ENCODE measurements at places on chromosomes 6 and 20.

DNA sequence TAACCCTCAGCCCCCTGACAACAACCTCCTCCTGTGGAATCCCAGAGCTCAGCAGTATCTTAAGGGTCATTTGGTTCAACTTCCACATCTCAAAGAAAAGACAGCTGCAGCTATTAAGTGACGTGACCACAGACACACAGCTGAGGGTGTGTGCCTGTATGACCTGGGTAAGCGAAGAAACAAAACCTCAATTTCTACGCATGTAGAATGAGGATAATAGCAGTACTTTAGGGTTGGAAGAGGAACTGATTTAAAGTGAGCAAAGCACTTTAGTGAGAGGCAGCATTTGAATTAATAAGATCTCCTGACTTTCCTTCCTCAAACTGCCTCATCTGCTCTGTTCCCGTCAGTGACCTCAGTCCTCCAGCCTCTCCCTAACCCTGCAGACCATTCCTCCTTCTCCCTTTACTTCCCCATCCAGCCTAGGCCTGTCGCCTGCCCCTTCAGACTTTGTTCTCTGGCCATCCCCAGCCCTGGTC is 6.8 kb upstream of the ARMC2 start:
- DNase-seq = no peak

GRCh38 chr6:29925727-29926412 is 16.5 kb upstream of the HLA-A start:
- DNase-seq = no peak

- DNase-seq = no peak
Measured at GRCh38 chr6:12026833-12027232, 14.7 kb downstream of the HIVEP1 start.

GRCh38 chr20:50304923-50305635 is 114.4 kb downstream of the CEBPB start:
- no peak for DNase-seq

DNA sequence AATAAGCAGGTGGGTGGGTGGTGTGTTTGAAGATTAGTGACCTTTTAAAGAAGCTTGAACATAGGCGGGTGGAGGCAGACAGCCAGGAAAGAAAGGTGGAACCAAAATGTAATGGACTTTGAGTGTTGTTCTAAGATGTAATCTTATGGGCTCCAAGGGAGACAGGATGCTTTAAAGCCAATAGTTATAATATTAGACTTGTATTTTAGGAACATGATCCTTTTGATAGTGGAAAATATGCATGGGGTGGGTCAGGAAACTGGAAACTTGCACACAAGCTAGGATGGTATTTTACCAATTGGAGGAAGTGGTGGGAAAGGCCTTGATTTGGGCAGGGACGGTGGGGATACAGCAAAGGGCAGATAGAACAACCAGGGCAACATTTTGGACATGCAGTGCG is 151.8 kb upstream of the PDE7B start:
- DNase-seq = no peak

DNA sequence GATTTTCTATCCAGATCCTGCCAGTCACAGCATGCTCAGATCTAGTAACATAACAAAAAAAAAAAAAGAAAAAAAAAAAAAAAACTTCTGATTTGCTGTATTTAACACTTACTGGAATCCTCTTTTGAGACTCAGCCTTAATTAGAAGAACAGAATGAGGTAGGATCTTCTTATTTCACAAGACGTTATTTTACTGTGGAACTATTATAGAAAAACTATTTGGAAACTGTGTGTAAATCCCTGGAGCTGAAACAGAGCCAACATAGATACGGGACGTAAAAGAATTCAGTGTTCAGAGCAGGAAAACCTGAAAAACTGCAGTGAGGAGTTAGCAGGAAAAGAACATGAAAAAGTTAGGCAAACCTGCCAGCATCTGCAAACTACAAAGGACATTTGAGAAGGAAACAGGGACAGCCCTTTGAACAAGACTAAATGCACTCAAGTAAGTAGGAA is 3.4 kb upstream of the ZNF217 start:
- no peak for DNase-seq

DNA sequence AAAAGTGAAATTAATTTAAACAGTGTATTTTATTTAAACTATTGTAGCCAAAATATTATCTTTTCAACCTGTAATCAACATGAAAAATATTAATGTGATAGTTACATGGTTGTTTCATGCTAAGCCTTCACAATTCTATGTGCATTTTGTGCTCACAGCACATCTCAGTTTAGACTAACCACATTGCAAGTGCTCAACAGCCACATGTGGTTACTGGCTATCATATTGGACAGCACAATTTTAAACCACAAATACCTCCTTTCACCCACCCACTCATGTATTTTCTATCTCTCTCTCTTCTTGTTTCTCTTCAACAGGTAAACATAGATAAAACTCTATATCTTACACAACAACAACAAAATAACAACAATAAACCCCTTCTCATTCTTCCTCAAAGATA is 12.5 kb upstream of the HS3ST5 start:
- no peak for DNase-seq

DNA sequence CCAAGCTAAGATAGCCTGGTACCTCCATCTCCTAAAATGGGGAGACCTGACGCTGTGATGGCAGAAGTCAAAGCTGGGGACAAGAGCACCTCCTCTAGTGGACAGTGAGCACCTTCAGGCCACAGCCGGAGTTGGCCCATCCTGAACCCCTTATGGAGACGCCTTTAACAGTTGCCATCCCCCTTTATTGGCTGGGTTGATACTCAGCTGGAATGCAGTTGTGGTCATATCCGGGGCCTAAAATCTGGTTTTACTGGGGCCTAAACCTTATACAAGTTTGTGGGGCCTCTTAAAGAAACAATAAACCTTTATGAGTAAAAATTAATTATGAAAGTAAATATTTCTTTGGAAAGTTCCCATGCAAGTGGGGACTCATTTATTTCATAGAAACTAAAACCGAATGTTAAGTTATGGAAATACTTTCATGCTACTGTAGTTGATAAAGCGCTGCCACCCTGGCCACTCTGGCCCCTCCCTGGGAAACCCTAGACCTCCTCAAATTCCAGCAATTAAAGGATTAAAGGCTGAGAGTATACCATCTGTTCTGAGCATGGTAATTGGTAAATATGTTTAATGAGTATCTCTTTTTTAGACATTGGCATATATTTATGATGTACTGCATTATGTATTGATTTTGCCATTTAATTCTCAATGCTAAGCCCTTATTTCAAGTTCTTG is 95.1 kb upstream of the SASH1 start:
- DNase-seq = peak; percentile 37

- DNase-seq = no peak
Measured at GRCh38 chr6:138491017-138491416, 8.3 kb downstream of the NHSL1 start.

- no peak for DNase-seq
Measured at GRCh38 chr6:107845777-107846176, 21.7 kb upstream of the SCML4 start.
